ENCODE measurements at places on chromosomes 11 and 22. TPM values are rescaled to one million over a fixed set of nuclear protein-coding genes. Genes with fewer than 3 reads are reported as not detected.

- peak; percentile 89 for DNase-seq
These were observed at the start of gene ATG16L2 for GRCh38 chr11:72814286-72815109. Gene ATG16L2, plus strand, starts transcription at chr11:72814411. Its CDS starts 35 bp downstream, at chr11:72814446.

DNA sequence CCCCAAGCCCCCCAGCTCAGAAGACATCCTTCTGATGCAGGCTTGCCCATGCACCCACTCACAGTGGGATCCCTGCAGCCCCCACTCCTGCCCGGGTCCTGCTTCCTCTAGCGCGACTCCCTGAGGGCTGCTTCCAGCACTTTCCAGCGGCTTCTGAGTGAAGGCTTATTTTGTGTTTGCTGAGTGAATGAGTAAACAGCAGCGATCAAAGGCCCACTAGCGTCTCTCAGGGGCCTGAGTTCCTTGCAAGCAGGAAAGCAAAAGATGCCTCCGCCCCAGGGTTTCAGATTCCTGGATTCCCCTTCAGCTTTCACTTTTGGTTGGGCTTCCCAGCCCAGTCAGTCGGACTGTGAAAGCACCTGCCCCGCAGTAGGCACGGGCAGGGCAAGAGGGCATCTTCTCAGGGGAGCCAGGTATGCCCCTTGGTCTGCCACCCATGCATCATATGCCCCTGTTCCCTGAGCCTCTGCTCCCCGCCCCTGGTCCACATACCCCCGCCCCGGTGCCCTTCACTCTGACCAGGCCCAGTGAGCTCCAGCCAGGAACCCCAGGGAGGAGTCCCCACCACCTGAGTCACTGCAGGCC lies 9.2 kb downstream of the FADD start:
- DNase-seq, result no peak

DNA sequence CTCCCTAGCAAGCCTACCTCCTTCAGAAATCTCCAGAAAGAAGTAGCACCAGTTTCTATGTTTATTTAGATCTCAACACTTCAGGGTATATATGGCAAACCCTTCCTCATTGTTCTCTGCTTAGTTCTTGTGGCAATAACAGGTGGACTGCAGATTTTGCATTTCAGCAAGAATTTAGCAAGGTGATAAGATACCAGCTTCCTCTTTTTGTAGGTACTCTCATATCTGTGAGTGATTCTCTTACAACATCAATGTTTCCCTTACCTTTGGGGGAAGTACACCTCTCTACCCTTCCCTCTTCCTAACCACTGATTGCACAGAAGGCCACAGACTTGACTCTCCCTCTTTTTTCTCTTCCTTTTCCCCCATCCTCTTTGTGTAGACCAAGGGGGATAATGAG lies 230.9 kb upstream of the SESN3 start:
- DNase-seq, result no peak

- no peak for DNase-seq
These were observed 547.6 kb downstream of the INSC start for GRCh38 chr11:15662285-15662684.

DNA sequence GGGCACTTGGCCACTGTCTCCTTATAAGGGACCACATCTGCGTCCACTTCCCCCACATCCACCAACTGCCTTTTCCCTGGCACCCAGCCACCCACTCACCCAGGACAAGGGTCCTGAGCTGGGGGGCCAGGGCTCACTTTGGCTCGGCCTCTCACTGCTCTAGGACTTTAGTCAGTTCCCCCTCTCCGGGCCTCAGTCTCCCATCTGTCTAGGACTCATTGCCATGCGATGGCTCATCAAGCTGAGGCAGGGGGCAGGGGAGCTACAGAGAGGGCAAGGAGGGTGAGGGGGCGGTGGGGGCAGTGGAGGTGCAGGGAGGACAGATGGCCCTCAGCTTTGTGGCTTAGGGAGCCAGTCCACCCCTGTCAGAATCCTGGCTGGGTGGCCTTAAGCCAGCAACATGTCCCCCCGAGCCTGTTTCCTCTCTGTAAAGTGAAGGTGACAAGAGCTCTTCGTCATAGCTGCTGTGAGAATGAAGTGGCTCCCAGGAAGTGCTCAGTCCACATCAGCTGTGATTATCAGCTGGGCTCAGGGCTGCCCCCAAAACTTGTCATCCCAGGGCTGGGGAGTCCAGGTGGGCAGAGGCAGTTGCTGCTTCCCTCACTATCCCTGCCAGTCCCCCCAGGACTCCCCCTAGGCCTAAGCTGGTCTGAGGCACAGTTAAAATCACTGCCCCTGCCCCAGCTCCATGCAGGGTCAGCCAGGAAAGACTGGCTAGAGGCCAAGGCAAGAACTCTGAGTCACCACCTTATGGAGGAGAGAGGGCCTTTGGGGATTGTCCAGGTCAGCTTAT lies 14.9 kb downstream of the RAC2 start:
- DNase-seq, result no peak

DNA sequence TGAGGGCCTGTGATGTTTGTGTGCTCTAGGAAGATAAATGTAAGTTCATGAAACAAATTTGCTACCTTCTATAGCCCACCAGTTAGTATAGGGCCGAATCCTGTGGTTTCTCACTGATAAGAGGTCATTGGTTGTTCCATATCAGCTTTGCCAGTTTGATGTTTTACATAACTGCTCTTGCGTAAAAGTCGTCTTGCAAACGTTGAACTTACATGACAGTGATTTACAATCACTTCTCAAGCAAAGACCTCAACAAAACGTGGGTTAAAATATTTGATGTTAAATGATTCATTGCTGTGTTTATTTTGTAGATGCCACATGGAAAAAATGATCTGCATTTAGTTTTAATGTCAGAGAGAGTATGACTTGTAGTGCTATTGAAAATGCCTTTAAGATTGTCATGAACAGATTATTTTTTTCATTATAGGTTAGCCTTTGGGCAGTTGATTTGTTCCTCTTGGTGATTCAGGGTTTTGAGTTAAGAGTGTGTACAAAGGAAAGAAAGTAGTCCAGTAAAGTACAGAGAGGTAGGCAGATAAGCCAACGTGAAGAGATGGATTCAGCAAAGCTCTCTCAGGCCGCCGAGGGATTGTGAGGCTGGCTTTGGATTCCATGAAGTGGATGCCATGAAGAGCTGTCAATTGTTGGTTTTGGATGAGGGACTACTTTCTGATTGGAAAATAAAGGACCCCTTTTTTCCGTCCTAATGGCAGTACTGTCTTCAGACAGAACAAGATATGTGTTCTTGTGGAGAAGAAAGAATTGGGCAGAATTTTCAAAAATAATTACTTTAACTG lies 2.6 kb downstream of the EWSR1 start:
- no peak for DNase-seq

DNA sequence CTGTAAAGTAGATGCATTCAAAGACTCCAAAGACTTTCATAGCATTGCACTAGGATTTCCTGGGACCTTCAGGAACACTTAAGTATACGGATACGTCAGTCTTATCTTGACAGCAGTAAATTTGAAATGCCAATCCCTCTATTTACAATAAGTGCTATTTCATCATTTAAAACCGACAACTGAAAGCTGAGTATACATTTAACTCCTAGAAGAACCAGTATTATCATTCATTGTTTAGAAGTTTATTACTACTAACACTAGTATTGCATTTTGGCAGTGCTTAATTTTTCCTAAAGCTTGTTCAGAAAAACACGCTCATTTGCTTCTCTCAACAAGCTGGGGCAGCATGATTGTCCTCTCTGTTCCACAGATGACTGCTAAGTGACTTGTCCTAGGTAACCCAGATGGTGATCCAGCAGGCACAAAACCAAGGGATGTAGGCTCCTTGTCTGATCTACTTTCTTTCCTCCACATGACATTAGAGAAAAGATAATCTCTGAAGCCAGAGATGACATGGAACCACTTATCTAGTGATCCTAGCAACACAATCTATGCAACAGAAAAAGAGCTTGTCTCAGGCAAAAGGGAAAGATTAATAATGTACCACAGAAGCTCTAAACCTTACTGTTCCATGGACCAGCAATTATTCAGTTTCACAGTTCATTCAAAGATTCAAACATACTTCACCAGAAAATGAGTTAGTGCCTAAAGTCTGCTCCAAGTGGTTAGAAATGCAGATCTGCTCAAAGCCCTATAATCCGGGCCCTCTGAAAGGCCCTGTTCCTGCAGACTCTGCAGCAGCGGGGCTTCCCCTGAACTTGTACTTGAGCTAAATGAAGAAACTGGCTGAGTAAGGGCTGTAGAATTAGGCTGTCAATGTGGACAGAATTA lies 5.2 kb downstream of the MAML2 start:
- DNase-seq, result no peak

DNA sequence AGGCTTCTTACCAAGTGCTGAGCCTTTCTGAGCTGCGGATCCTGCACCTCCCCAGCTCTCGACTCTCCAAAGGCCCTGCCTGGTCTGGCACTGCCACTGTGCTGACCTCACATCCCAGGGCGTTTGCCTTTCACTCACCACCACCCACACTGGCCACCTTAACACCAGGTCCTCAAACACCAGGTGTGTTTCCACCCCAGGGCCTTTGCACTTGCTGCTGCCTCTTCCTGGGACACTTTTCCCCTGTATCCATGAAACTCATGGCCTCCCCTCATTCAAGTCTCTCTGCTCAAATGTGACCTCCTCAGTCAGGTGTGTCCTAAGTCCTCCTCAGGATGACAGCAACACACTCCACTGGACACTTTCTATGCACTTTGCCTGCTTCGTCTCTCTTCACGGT lies 51.4 kb upstream of the ANO1 start:
- no peak for DNase-seq

DNA sequence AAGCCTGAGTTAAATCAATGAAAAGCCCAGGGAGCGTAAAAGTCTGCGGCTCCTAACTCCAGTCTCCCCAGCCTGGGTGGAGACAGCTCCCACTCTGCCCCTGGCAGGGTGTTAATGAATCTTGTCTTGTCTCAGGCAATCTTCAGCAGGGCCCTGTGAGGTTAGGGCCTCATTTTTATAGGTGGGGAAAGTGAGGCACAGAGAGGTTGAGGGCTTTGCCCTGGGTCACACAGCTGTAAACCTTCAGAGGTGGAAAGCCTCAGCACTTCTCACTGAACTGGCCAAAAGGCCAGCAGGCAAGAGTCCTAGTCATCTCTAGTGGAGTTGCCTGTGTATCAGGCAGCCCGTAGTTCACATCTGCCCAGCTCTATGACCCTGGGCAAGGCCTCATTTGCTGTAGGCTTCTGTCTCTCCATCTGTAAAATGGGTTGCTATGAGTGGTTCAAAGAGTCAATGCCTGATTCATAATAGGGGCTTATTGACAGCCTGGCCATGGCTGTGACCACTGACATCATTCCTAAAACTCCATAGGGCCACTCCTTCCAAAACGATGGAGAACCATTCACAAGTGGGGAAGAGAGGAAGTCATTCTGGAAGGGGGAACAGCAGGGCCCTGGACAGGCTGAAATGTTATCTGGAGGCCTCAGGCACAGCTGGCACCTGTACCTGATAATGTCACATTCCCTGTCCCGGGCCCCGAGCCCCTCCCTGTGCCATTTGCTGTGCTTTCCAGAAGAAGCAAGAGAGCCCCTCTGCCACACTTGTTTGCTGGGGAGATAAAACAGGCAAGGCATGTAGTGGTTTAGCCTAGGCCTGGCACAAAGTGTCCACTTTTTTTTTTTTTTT lies 6.0 kb downstream of the CBX7 start:
- no peak for DNase-seq

The TIGD3 gene
- 0.78 TPM for polyA plus RNA-seq

The RIN1 gene
- polyA plus RNA-seq, result 3.0 TPM

The CENPM gene
- 18.5 TPM for polyA plus RNA-seq

The LRRC32 gene
- polyA plus RNA-seq, result 68.0 TPM

The LIN7C gene
- polyA plus RNA-seq, result 17.7 TPM

The PIK3IP1 gene
- polyA plus RNA-seq, result 14.5 TPM
